CD4-positive, alpha-beta T cell treated with Interleukin-21 for 1 hour (primary cell): ENCODE measurements at places on chromosomes 12 and 14.

- DNase-seq: no peak
These were observed 40.5 kb downstream of the DUSP6 start for GRCh38 chr12:89311703-89312293.

DNA sequence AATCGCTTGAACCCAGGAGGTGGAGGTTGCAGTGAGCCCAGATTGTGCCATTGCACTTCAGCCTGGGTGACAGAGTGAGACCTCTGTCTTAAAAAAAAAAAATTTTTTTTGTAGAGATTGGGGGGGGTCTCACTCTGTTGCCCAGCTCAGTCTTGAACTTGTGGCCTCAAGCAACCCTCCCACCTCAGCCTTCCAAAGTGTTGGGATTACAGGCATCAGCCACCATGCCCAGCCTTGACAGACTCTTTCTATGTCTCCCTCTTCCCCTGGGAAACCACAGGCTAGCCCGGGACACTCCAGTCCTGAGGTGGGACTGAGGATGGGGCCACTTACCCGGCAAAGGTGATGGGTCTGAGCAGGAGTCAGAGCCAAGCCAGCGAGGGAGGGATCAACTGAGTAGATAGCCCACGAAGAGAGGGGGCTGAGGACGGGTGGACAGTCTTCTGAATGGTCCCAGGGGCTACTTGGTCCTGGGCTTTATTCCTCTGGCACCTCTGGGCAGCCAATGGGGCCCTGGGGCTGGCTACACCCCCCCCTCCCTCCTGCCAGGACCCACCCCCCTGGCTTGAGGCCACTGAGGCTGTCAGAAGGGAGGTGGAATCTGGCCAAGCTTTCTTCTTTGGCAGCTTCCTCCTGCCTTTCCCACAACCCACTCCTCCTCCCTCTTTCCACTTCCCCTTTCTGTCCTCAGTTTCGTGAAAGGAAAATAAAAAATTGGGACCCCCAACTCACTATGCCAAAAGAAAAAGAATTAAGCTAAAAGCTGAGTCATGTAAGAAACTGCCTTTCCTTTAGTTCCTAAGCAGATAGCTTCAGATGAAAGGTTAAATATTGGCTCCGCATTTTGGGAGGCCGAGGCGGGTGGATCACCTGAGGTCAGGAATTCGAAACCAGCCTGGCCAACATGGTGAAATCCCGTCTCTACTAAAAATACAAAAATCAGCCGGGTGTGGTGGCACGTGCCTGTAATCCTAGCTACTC is at the start of gene SDS:
SDS (minus strand) TSS at position 453 of the 981 bp plus-strand sequence. CDS start 4,179 bp downstream, outside the sequence.
- DNase-seq: no peak

- DNase-seq: no peak
These were observed 7.8 kb upstream of the LUM start for GRCh38 chr12:91119089-91119488.

DNA sequence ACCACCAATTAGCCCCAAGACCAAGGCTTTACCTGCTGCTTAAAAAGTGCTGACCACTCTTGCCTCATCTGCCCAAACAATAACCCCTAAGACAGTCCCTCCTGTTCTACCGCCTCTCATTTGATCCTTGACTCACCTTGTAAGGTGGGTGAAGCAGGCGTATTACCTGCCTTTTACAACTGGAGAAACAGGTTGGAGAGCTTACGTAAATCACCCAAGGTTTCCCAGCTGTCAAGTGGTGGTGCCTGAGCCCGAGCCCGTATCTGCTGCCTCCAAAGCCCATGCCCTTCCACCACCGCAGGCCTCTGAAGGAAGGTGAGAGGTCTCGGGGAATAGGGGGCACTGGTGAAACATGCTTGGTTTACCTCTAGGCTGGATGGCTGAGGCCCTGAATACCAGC is 36.6 kb downstream of the MAX start:
- no peak for DNase-seq

- DNase-seq: no peak
These were observed 147.6 kb downstream of the CRADD start for GRCh38 chr12:93824514-93825500.

DNA sequence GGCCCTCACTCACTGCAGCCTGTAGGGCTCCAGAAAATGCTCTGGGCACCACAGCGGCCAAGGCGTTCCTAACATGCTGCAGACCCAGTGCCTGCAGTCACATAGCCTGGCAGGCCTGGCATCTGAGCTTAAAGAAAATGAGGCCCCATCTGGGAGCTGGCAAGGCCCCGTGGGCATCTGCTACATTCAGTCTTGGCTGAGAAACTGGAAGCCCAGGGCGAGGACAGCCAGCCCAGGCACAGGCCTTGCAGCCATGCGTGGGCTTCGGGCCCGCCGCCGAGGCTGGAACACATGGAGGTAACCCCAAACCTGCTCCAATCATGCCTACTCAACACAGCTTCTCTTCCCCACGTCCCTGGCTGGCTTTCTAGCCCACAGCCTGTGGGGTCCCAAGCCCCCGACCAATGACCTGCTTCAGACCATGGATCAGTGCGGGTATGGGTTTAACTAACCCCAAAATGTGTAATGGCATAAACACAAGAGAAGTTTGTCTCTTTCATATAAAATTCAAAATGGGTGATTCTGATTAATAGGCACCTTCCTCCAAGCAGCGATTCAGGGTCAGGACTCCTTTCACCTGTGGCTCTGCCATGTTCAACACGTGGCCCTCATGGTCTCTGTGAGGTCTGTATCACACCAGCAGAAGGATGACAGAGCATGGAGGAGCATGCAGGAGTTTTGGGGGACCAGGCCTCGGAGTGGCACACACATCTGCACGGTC is 6.4 kb downstream of the NGB start:
- DNase-seq: no peak

DNA sequence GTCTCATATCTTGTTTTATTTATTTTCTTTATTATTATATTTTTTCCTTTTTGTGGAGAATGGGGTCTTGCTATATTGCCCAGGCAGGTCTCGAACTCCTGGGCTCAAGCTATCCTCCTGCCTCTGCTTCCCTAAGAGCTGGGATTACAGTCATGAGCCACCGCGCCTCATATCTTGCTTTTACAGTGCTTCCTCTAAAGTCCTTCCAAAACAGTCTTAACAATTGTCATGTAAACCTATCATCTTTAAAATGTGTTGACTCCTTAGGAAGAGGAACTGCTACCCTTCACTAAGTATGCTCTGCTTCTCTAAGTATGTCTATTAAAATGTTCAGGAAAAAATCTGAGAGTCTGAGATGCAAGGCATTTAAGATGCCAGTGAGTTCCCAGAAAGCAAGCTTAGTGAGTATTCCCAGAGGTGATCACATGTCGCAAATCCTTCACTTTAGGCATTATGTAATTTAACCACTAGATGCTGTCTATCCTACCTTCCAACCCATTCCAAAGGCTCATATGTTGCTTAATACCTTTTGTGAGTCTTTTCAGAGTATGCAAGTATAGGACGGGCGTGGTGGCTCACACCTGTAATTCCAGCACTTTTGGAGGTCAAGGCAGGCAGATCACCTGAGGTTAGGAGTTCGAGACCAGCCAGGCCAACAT is 19.7 kb upstream of the FOXJ2 start:
- DNase-seq: no peak

GRCh38 chr12:71710276-71711125 is 24.6 kb downstream of the TMEM19 start:
- DNase-seq: no peak

- DNase-seq: no peak
These were observed 21.4 kb downstream of the ZFC3H1 start for GRCh38 chr12:71642264-71642663.

DNA sequence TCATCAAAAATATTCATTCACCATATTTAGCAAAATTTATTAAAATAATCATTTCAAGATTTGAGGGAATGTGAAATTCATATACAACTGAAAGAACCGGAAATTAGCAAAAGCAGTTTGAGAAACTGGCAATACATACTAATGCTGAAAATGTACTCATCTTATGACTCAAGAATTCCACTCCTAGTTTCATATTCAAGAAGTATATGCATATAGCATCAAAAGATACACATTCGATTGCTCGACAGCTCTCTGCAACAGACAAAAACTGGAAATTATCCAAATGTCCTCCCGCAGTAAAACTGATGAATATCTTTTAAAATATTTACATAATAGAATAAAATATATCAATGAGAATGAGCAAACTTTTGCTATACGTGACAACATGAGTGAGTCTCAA is 189.2 kb upstream of the MGAT4C start:
- DNase-seq: no peak

- DNase-seq: no peak
These were observed 22.4 kb upstream of the EIF2B2 start for GRCh38 chr14:74980398-74980730.

DNA sequence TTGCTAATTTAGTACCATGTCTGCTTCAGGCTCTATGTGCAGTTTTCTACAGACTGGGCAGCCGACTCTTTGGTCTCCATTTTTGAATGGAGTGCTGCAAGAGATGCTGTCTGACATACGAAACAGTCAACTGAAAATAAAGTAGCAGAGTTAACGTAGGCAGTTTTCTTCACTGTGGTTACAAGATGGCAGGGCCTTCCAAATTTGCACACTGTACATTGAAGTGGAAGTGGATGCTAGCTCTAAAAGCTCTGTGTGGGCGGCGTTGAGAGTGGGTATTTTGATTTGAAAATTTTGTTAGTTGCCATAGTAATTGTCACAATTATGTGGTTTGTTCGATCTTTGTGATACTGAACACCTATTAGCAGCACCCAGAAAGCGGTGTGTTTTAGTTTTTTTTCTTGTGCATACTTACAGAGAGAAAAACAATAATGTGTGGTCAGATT is 154.9 kb upstream of the ATP2B1 start:
- DNase-seq: peak; percentile 91

DNA sequence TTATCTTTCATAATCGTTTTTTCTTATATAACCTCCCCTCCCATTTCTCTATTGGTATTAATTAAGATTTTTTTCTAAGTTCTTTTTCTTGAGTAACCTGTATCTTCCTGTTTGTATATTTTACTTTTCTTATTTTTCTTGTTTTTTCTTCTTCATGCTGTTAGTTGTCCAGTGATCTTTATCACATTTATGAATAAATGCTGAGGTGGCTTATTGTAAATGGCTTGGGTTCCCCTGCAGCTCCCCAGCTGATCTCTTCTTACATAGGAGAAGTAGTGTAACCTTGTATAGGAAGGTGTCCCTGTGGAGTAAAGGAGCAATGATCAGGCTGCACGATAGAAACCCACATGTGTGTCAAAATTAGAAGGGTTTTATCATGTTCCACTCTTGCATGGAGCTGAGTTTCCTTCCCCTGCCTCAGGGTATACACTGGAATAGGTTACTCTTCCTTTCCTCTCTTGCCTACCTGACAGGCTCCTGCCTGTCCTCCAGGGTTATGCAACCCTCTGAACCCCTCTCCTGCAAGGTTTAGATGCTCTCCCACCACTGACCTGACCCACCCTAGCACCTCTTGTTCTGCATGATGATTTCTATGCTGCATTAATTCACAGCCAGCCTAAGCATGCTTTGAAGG is 334.8 kb upstream of the RGS6 start:
- DNase-seq: no peak

DNA sequence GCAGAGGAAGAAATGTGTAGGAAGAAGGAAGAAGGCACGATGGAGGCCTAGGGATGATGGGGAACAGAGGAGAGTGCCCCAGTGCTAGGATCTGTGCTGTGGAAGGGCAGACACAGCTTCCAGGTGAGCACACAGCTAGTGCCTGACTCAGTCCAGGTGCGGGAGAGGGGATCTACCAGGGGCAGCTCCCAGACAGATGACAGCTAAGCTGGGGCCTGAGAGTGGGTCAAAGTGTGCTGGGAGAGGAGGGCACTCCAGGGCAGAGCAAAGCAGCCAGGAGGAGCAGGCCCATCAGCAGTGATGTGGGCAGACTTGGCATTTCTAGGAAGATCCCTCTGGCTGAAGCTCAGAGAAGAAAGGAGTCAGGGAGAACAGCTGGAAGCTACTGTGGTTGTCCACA is 36.7 kb downstream of the LRTM2 start:
- no peak for DNase-seq

- no peak for DNase-seq
These were observed 190.2 kb downstream of the KIF26A start for GRCh38 chr14:104328607-104329006.

- DNase-seq: no peak
These were observed 35.1 kb downstream of the NCKAP5L start for GRCh38 chr12:49792976-49793580.
